ENCODE measurements at places on chromosomes 2 and 18. TPM values are rescaled to one million over a fixed set of nuclear protein-coding genes. Genes with fewer than 3 reads are reported as not detected.

The TSN gene
- 37.5 TPM for total RNA-seq

GRCh38 chr2:64565949-64566710 is 42.0 kb downstream of the AFTPH start:
- no peak for DNase-seq

DNA sequence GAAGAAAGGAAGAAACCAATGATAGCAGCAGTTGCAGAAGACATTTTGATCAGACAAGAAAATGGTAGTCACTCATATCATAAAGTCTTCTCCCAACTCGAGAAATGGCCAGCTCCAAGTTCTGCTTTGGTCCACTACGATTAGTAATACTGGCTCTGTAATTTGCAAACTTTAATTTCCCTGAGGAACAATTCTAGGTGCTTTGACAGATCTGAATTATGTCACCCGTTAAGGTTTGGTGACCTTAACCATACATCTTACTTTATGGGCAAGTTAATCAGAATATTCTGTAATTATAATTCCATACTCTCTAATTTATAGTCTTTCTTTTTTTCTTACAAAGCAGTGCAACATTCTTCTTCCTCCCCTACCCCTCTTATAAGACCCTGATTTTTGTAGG is 84.5 kb downstream of the RND3 start:
- DNase-seq: no peak

GRCh38 chr2:210586381-210586780 is 30.0 kb downstream of the CPS1 start:
- DNase-seq: no peak

DNA sequence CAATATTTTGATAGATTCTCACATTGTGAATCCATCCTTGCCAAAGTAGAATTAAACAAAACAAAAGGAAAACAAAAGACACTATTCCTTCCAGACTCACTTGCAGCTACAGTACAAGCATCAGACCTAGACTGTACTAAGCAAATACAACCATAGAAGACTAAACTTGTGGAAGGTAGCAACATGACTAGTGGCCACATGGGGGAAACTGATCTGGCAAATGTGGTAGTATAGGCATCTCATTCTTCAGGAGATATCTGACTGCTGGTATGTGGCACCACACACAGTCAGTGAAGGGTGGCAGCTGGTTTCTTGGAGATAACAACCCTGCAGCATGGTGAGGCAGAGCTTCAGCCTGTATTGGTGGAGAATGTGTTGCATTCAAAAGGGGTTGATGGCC is 81.0 kb upstream of the ACVR2A start:
- no peak for DNase-seq

DNA sequence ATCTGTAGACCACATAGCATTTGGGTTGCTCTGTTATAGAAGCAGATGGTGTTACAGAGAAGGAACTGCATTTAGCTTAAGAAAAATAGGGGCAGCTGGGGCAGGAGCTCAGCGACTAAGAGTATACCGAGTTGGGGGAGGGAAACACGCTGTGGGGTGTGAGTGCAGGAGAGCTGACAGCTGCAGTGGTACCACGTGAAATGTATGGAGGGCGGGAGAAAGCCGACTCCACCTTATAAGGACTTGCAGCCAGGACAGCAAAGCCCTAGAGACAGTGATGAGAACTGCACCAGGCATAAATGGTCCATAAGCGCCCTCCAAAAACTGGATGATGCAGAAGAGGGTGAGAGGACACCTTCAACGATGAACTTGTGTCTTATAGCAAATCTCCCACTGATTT is 237.6 kb downstream of the PRKCE start:
- DNase-seq: no peak

GRCh38 chr2:128781585-128782385 is 463.1 kb upstream of the HS6ST1 start:
- no peak for DNase-seq
